ENCODE measurements at places on chromosomes 6 and 20.

DNA sequence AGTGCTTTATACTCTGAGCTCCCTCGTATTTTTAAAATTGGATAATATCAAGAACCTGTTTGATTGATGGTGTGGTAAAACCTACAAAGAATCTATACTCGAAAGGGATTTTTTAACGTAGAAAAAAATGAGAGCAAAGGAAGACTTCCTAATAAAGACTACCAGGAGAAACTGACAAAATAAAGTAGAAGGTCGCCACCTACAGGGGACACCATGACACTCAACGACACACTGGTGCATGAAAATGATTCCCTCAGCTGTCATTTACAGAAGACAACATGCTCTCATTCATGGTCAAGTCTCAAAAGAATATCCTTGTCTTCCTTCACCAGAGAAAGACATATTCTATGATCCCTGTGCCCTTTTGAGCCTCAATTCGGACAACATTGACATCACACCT, 10.1 kb upstream of the NHSL1 start:
- ATAC-seq = no peak

DNA sequence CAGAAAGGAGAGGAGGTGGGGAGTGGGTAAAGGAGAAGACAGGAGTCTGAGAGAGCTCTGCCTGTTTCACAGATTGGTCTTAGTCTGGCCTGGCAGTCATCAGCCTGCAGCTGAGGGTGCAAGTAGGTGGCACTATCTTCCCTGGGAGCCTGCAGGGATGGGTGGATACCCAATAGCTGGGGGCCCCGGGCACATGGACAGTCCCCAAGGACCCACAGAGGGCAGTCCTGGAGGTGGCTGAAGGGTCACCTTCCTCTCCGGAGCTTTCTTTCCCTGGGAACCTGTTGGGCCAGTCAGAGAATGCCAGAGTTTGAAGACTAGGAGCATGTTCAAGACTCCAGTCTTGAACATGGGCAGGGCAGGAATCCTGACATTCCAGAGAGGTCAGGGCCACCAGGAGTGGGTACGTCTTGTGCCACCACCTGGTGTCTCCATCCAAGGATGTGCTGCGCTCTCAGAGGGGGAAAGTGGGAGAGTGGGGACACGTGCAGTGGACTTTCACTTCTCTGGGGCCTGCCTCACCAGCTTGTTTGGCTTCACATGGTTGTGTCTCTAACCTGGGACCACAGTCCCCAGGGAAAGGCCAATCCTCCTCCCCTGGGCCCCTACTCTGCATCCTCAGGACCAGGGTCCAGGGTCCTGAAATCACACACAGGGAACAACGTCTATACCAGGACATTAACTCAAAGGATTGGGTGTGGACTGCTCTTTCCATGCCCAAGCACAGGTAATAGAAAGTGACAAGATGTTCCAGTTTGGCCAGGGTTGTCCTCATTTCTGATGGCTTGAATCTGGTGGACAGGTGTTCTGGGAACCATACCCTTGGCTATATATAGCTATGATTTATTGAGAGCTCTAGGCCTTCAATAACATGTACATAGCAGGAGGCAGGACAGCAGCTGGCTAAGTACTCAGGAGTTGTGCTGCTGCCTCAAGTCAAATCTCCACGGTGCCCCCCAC, 18.0 kb downstream of the AARS2 start:
- no peak for ATAC-seq

- no peak for ATAC-seq
Measured at GRCh38 chr20:51312480-51312783, 230.1 kb downstream of the NFATC2 start.

DNA sequence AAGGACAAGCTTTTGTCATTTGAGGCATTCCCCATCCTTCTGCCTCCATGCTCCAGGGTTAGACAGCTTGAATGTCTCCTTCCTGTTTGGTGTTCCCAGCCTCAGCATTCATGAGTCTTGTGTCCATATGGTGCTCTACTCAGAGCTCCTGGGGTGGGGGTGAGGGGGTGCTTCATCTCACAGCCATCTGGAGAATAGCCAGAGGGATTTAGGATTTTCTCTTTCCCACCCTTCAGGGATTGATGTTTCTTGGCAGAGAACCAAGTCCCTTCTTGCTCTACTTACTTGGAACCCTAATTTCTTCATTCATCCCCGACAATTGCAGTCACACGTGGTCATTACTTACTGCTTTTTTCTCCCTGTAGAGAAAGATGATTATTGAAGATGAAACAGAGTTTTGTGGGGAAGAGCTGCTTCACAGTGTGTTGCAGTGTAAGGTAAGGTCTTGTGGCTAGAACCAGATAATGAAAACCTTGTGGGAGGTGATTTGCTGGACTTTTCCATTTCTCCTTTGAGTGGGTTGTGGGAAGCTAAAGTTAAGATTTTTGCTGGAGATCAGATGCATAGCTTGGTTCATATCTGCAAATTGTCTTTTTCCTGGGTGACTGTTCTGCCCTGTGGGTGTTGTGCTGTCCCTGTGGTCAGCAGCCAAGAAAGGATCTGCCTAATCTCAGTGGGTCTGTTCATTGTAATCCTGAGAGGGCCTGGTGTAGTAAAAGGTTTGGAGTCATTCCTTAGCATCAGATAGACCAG, 18.6 kb downstream of the CMTR1 start:
- peak; percentile 11 for ATAC-seq

GRCh38 chr6:165562421-165563090, 100.5 kb downstream of the PDE10A start:
- no peak for ATAC-seq

- ATAC-seq = no peak
Measured at GRCh38 chr6:124963831-124964763, 1.9 kb downstream of the RNF217 start.

Data from SK-N-SH treated with all-trans-retinoic acid at 6 μM for 48 hours (cell line).